ENCODE measurements at places on chromosomes 2 and 18.

GRCh38 chr2:144666032-144666431 lies 146.1 kb upstream of the ZEB2 start:
- no peak for DNase-seq

- DNase-seq = no peak
These were observed 13.6 kb downstream of the SH3RF3 start for GRCh38 chr2:109142416-109143210.

GRCh38 chr2:65317841-65318240 lies 90.2 kb downstream of the ACTR2 start:
- DNase-seq = no peak

DNA sequence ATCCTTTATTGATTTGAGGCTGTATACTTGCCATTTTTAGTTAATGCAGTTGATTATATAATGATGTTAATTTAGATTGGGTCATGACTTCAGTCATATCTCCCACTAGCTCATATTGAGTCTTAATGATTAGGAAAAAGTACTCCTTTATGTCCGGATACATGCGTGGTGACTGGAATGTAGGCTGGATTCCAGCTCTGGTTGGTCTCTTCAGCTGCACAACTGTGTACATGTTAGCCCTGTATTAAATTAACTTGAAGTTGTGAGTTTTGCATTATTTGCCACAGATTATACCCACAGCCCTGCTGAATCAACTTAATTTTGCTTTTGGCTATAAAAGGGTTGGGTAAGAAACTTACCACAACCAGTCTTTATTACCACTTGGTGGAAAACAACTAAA lies 22.5 kb downstream of the MOB4 start:
- DNase-seq = no peak

- DNase-seq = no peak
These were observed 17.6 kb upstream of the POU3F3 start for GRCh38 chr2:104836265-104836664.

GRCh38 chr2:109290887-109291643 lies 162.1 kb downstream of the SH3RF3 start:
- DNase-seq = no peak

- no peak for DNase-seq
These were observed 33.3 kb downstream of the LONRF2 start for GRCh38 chr2:100289020-100289419.

DNA sequence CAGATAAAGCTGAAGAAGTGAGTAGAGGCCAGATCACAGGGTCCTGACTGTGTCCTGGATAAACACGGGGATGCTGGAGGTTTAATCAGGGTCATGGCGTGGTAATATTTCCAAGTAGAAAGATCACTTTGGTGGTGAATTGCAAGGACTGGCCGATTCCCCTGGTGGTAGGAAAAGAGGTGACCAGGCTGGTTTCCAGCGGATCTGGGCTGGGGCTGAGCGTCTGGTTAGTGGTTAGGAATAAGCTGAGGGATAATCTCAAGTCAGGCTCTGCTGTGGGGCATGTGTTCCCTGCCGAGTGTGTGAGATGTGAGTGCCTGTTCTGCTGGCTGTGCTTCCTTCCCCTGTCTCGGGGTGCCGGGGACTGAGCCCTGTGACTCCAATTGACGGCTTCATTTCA lies 484.0 kb downstream of the TSN start:
- no peak for DNase-seq
